ENCODE measurements at places on chromosomes 16 and 17.

DNA sequence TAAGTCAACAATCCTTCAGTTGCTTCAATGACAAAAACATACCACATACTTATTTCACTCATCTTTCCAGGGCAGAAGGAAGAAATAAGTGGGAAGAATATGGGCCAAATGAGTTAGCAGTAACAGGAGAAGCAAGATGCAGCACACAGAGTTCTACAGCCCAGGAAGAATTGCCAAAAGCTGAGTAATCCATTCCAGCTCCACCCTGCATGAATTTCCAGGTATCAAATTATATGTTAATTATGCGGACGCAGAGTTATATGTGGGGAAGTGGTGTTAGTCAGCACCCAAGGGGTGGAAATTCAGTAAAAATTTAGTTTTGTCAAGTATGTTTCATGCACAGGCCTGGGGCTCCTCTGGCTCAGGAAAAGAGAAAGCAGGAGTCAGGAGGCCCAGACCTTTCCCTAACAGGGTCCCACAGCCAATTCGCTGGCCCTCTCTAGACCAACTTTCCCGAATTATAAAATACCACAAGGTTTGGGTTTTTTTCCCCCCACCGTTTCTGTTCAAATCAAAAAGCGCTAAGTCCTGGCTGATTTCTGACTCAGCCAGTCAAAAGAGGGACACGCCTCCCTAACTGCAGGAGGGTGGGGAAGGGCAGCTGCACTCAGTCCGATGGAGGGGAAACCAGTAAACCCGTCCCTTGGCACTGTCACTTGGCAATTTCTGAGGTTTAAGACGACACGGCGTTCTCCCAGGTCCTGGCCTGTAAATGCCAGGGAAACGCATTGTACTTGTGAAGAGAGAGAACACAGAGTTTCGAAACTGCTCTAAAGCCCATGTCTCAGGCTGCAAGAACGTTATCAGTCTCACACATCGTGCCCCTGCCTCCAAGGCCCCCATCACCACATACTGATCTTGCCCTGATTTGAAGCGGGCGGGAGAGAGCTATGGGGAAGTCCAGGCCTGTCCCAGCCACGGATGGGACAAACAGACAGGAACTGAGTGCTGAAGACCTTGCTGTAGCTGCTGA is 58.1 kb downstream of the ZFHX3 start:
- DNase-seq, result no peak

DNA sequence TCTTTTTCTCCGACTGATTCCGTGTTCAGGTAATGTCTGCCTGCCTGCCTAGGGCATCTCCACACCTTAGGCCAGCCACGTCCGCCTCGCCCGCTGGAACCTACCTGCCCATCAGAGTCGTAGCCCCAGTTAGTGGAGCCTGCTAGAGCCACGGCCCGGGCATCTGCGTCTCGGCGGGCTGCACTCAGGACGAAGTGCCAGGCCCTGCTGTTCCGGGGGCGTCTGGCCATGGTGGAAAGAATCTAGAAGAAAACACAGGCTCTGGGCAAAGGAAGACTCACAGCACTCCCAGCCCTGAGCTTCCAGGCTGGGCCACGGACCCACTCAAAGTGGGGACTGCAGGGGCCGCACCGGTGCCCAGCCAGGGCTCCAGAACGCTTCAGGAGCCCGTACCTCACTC is 1.1 kb downstream of the SPSB3 start:
- no peak for DNase-seq

DNA sequence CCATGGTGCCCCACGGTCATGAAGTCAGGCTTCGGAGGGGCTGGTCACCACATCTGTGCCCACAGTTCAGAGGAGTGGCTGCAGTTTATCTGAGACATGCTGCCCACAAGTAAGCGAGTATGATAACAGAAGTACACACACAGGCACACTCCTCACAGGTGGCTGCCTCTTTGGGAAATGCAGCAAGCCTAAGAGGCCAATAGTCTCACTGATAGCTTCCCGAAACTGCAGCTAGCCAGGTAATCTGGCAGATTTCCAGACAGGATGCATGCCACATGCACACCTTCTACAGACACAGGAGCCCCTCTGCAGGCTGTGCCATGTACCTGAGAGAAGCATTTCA is 12.6 kb upstream of the GFOD2 start:
- peak; percentile 34 for DNase-seq

DNA sequence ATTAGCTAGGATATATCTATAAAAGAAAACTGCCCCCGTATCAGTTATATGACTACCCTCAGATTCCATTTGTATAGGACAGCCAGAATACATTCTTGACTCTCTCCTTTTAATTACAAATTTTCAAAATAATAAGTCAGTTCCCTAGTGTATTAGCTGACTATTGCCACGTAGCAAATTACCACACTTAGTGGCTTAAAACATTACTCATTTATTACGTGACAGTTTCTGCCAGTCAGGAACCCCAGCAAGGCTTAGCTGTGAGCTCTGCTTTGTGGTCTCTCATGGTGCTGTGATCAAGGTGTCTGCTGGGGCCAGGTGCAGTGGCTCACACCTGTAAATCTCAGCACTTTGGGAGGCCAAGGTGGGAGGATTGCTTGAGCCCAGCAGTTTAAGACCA is 13.9 kb upstream of the SCNN1B start:
- DNase-seq, result no peak

GRCh38 chr17:76673729-76674128 is 30.2 kb upstream of the ST6GALNAC1 start:
- DNase-seq, result no peak

- DNase-seq, result no peak
These were observed 1.3 kb downstream of the PFN1 start for GRCh38 chr17:4947010-4947410.

GRCh38 chr16:65200857-65201256 is 79.0 kb upstream of the CDH11 start:
- DNase-seq, result no peak

DNA sequence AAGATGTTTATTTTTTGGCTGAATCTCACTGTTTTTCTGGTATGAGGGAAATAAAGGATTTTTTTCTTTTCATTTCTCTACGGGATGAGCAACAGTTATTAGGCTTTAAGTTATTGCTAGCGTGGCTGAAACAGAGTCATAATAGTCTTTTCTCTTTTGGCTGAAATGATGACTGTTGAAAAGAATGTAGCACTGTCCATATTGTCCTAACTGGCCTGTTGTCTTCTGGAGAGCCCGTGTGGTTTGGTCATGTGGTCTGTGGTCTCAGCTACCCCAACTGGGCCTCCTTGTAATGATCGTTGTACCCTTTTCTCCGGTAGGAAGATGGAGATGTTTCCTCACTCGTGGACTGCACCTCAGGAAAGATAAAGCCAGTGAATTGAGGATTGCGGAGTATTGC is 36.6 kb downstream of the EPN2 start:
- DNase-seq, result no peak

- no peak for DNase-seq
These were observed 17.5 kb downstream of the MYBBP1A start for GRCh38 chr17:4537451-4538235.

GRCh38 chr16:68357923-68358322 is 47.1 kb downstream of the PRMT7 start:
- DNase-seq, result no peak

DNA sequence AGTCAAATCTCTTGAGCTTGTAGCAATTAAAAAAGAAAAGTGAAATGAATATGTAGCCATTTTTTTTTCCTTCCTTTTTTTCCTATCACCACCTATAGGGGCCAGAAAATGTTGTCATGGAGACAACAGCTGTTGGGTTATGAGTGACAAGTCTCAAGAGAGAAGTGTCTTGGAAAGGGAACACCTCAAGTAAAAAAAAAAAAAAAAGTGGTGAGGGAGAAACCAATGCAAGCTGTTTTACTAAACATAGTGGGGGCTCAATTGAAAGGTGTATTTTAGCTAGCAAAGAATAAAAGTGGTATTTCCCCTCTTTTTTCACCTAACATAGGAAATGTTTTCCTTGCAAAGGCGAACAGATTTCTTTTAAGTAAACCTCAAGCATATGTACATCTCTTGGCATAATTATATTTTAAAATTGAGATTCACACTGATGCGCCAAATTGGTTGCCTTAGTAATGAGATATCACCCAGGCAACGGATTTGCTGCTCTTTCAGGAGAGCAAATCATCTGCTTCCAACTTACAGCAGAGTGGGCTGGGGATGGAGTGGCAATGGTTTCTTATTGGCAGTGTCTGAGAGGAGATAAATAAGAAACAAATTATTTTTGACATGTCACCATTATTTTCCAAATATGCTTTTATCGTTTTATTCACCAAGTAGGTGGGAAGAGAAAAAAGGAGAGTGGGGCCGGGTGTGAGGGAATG is 183.6 kb downstream of the MYO1D start:
- DNase-seq, result no peak

DNA sequence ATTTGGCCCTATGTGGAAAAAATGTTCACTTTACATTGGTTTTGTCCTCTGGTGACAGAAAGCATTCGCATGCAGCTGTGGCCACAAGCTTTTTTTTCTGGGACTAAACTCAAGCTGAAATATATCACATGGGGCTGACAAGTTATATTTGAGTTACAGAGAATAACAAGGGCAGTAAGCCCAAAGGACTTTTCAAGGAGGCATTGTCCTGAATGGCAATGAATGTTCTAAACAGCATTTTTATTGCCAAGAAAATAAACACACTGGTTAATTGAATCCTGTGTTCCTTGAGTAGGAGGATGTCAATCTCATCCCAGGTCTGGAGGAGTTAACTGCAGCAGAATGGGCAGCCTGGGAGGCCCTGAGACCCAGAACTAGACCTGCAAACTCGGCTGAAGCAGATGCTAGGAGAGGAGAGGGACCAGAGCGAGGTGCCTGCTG is 114.5 kb downstream of the COPRS start:
- DNase-seq, result no peak

DNA sequence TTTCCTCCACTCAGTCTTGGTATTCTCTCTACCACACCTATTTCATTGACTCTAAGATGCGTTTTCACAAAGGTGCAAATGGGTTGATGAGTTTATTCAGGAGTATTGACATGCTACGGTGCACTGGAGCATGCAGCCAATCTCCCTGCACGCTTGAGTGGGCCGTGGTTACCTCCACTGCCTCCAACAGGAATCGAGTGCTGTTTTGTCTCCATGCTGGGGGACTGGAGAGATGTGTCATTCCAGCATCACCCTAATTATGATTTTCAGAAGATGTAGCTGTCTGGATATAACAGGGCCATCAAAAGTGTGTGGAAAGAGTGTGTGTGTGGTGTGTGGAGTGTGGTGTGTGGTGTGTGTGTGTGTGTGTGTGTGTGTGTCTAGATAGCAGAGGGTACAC is 351.6 kb upstream of the ZFHX3 start:
- no peak for DNase-seq

- DNase-seq, result no peak
These were observed 78.3 kb upstream of the TBX2 start for GRCh38 chr17:61321344-61321743.

DNA sequence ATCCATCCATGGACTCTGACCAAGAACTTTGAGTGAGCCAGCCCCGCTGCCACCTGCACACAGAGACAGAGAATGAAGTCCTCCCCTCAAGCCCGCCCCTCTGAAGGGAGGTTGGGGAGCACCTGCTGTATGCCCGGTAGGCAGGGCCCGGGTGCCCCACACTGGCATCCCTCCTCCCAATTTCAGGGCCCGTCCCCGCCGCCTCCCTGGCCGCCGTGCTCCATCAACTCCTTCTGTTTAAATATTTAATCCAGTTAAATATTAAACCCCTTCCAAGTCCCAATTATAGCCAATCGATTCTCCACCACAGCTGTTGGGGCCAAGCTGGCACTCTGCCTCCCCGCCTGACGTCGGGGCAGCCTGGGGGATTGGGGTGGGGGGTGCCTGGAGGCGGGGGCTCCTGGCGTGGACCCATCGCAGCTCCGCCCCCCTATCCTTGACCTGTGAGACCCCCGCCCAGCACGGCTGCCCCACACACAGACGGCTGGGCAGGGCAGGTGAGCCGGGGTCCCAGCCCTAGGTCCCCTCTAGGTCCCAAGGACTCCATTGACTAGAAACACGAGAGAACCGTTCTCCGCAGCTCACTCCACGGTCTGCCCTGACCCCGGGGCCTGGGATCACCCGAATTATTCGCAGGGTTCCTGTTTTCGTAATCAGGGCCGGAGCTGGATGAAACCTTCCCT is 18.0 kb upstream of the CACNA1H start:
- no peak for DNase-seq

- no peak for DNase-seq
These were observed 8.8 kb upstream of the TMEM238L start for GRCh38 chr17:10812674-10813073.

GRCh38 chr17:75622076-75622475 is 11.2 kb upstream of the SMIM5 start:
- no peak for DNase-seq

DNA sequence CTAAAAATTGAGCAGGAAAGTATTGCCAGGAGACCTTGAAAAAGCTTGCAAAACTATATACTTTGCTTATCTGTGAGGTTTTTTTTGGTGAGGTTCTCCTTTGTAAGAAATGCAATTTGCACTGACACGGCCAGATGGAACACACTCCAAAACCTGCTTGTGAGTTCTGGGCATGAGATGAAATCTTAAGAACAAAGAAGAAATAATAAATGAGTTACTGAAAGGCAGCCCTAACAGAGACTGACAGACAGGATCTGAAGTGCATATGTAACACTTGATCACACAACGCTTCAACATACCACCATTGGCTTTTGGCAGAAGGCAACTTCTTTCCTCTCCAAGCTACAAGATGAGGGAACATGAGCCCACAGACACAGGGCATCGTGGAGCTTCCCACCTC is 82.6 kb downstream of the USP31 start:
- no peak for DNase-seq

GRCh38 chr17:58974354-58974753 is 132.3 kb downstream of the TRIM37 start:
- no peak for DNase-seq

DNA sequence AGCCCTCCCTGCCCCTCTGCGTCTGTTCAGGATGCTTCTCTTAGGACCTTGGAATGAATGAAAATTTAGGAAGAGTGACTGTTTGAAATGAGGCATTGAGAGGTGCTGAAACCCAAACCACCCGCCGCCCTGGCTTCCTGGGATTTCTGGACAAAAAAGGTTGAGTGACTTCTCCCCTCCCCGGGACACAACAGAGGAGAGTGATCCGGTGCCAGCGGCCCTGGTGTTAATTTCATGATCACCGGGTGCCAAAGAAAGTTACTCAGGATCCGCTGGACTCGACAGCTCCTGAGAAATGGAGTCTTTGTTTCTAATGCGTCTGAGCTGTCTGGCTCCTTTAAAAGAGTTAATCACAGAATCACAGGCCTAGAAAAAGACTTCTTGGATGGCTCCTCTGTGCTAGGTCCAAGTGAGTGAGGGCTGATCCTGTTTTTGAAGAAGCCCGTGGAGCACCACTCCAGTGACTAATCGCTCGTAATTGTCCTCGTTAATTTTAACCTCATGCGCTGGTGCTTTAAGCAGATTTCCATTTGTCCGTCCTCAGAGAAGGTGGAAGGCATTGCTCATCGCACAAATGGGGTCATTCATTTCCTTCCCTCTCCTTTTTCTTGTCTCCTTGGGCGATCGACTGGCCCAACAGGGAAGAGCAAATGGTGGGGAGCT is 144.4 kb upstream of the ZFHX3 start:
- no peak for DNase-seq
